Esophagus squamous epithelium (tissue), 5 donors: ENCODE measurements at places on chromosomes 11 and 22.

DNA sequence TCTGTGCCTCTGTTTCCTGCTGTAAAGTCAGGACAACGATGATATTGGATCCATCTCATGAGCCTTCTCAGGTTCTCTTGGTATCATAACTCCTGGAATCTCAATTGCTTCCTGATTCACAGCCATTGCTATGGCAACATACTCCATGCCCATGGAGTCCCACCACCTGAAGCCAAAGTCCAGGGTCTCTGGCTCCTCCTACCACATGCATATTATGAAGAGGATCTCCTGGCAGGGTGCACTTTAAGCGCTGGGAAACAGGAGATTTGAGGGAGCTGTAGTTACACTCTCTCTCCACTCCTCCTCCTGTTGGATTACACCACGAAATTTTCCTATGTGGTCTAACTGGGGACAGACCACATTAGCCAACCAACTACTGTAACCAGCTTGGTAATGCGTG, 130.9 kb upstream of the SEZ6L start:
- H3K27ac ChIP-seq: no peak overlapping the region
- no peaks in the 10 kb centered on the region for H3K27me3 ChIP-seq
- DNase-seq: no peak
- no peak overlapping the region for H3K4me3 ChIP-seq
- no peaks in the 10 kb centered on the region for H3K4me1 ChIP-seq

DNA sequence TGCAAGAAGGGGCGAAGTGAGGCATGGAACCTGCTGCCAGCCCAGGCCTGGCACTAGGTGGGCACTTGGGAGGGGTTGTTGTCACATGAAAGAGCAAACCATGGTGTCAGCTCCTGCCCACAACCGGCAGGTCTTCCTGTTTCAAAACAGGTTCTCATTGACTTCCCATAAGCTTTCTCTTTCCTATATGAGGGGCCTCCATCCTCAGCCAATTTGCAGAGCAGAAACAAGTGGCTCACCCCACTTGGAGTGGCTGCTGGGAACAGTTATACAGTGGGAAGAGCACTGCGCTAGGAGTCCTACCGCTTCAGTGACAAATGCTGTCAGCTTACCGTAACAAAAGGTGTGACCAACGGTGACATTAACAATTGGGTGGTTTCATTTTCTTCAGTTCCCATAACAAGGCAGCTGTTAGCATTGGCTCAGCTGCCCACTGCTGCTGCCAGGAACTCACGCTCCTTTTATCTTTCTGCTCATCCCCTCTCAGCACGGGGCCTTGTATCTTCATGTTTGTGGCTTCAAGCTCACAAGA, 10.2 kb upstream of the SSTR3 start:
- no peak overlapping the region for H3K4me3 ChIP-seq
- no peak overlapping the region for H3K27ac ChIP-seq
- no peaks in the 10 kb centered on the region for H3K27me3 ChIP-seq
- no peak for DNase-seq

DNA sequence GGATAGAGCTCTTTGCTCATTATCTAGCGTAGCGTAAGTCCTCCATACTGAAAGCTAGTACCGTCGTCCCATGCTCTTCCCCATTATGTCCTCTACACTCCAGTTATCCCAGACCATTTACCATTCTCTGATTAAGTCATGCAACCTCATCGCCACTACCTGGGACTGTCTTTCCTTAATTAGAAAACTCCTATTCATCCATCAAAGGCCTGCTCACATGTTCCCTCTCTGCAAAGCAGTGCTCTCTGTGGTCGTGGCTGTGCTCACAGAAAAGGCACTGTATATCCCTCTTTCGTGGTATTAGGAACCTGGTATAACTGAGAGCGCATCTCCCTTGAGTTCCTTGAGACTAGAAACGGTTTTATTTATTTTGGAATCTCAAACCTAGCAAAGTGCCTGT, 253.3 kb downstream of the KIRREL3 start:
- H3K4me1 ChIP-seq: no peaks in the 10 kb centered on the region
- no peak overlapping the region for H3K4me3 ChIP-seq
- H3K27ac ChIP-seq: no peak overlapping the region

- H3K4me3 ChIP-seq: no peak overlapping the region
- no peak for DNase-seq
- H3K27ac ChIP-seq: no peak overlapping the region
- no peaks in the 10 kb centered on the region for H3K27me3 ChIP-seq
- no peaks in the 10 kb centered on the region for H3K36me3 ChIP-seq
Observed at GRCh38 chr11:125950696-125951651, 5.1 kb downstream of the VSIG10L2 start.

- H3K27me3 ChIP-seq: no peaks in the 10 kb centered on the region
- no peaks in the 10 kb centered on the region for H3K4me1 ChIP-seq
Observed at GRCh38 chr22:27558658-27559371, 242.7 kb downstream of the MN1 start.

DNA sequence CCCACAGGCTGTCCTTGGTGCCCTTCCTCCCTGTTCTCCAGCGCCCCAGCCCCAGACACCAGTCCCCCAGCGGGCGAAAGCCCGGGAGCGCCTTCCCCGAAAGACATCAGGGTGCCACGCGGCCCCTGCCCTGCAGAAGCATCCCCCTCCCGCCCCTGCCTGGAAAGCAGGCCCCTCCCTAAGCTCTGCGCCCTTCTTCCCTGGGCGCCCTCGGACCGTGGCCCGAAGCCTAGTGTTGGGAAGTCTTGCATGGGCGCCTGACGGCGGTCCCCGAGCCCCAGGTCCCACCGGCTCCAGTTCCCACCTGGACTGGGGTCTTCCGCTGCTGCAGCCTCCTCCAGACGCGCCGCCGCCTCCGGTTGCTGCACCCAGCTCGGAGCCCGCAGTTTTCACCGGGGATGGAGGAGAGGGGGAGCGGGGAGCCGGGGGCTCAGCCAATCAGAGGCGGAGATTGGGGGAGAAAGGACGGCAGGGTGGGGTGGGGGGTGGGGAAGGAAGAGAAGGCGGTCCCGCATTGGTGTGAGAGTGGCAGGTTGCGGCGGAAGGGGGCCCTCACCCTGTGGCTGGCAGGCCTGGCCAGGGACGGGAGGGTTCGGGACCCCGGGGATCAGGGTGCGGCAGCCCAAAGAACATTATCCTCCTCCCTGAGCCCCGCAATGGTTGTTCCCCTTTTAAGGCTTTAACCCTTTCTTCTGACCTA, at the start of gene THY1:
Gene THY1, minus strand, starts transcription at position 364 of the 700 bp plus-strand sequence. CDS start 2,267 bp downstream, outside the sequence.
- H3K4me3 ChIP-seq: peak within 1 kb of the TSS; percentile 64
- H3K36me3 ChIP-seq: no peaks in the 10 kb centered on the region
- H3K4me1 ChIP-seq: peaks cover 36% of the 10 kb centered on the region
- DNase-seq: no peak
- H3K27ac ChIP-seq: peak within 1 kb of the TSS; percentile 68

DNA sequence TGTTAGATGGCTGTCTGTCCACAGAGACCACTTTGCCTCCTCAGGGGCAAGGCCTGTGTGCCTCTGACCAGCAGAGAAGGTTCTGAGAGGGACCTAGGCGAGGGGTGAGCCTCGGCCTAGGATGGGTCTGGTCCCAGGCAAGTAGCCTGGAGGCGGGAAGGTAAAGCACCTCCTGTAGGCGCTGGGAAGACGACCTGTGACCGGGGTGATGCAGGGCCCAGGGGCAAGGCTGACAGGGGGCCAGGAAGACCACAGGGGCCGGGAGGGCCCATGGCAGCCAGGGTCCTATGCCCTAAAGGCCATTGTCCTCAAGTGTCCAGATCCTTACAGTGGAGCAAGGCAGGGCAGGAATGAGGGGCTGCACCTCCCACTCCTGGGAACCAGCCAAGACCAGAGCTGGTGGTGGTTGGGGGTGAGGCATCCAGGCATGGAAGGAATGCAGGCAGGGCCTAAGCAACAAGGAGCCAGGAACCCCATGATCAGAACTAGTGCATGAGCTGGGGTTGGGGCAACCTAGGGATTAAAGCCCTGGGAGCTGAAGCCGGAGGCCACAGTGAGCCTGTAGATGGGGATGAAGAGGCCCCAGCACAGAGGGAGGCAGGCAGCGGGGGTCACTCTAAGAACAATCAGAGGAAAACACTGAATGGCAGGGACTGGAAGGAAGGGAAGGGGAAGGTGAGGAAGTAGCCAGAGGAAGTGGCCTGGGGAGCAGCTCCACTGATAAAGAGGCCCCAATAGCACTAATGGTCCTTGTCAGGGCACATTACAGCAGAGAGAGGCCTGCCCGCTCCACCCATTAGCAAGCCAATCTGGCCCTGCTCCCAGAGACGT, 32.9 kb upstream of the KLHL35 start:
- DNase-seq: no peak
- H3K4me1 ChIP-seq: no peaks in the 10 kb centered on the region
- no peak overlapping the region for H3K4me3 ChIP-seq

GRCh38 chr11:74142624-74143023, 28.2 kb downstream of the C2CD3 start:
- H3K27me3 ChIP-seq: no peaks in the 10 kb centered on the region
- no peak overlapping the region for H3K4me3 ChIP-seq
- no peak overlapping the region for H3K27ac ChIP-seq
- DNase-seq: no peak
- peaks cover 27% of the 10 kb centered on the region for H3K4me1 ChIP-seq

DNA sequence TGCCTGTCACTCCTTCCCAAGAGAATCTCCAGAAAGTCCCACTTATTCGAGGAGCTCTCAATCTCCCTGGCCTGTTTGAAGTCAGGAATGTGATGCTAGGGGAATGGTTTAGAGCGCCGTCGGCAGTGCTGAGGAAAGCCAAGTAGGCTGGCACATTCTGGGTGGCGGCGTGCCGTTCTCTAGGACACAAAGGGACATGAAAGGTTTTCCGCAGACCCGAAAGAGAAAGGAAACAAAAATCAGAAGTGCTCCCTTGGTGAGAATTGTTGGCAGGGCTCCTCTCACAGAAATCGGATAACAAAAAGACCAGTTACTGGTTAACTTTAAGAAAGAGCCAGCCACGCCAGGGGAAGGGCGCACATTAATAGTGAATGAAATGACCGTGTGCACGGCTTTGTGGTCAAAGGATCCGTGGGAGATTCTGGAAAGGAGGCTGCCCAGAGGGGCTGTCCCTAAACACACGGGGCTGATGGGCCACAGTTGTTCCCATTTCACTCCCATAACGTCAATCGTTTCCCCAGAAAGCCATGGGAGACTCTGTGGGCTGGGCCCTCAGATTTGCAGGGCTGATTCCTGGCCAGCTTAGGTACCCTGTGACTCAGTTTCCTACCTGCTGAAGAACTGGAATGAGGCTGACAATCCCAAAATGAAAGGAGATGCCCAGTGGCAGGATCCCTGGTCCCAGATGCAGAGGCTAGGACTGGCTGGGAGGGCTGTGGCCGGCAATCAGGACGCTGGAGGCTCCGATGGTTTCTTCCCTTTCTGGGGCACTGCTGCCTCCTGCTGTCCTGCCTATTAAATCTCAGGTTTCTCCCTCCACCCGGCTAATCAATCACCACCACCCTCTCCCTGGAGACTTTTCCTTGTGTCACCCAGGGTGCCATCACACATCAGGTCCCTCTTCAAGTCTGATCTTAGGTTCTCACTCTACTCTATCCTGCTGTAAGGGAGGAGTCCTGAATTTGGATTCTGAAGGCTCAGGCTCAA, 82.3 kb downstream of the RCN1 start:
- H3K27me3 ChIP-seq: no peaks in the 10 kb centered on the region
- H3K4me3 ChIP-seq: peak overlapping the region; percentile 20
- peaks cover 11% of the 10 kb centered on the region for H3K4me1 ChIP-seq

GRCh38 chr11:112042161-112042960, 17.2 kb downstream of the DLAT start:
- no peak overlapping the region for H3K4me3 ChIP-seq
- H3K27ac ChIP-seq: no peak overlapping the region
- DNase-seq: no peak
- peaks cover 12% of the 10 kb centered on the region for H3K36me3 ChIP-seq
- H3K4me1 ChIP-seq: no peaks in the 10 kb centered on the region

DNA sequence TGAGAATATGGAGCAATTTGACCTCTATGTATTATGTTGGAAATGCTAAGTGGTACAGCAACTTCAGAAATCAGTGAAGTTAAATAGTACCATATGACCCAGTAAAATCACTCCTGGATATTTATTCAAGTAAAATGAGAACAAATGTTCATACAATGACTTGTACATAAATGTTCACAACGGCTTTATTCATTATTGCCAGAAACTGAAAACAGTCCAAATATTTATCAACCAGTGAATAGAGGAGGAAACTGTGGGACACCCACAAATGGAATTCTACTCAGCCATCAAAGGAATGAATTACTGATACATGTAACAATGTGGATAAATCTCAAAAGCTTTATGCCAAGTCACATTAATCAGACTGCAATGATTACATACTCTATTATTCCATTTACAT, 416.3 kb downstream of the AASDHPPT start:
- DNase-seq: no peak
- H3K4me3 ChIP-seq: no peak overlapping the region
- H3K27me3 ChIP-seq: no peaks in the 10 kb centered on the region
- no peaks in the 10 kb centered on the region for H3K4me1 ChIP-seq
- H3K36me3 ChIP-seq: no peaks in the 10 kb centered on the region

DNA sequence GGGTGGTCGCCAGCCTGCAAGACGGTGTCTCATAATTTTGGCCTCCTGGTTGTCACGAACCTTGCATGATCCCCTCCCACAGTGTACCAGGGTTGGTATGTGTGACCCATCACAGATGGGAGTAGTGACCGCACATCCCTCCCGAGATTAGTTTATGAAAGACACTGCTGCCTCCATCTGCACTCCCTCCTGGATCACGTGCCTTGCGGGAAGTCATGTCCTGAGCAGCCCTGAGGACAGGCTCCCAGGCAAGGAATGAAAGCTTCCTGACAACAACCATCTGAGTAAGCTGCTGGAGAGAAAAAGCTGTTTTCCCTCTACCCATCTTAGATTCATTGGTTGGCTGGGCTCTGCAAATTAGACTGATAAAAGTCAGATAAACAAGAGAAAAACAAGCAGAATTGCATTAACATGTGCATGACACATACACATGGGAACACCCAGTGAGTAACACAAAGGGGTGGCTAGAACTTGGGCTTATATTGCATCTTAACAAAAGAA, 14.4 kb upstream of the PAMR1 start:
- H3K4me3 ChIP-seq: no peak overlapping the region
- no peaks in the 10 kb centered on the region for H3K36me3 ChIP-seq
- peaks cover 21% of the 10 kb centered on the region for H3K4me1 ChIP-seq
- no peak for DNase-seq

DNA sequence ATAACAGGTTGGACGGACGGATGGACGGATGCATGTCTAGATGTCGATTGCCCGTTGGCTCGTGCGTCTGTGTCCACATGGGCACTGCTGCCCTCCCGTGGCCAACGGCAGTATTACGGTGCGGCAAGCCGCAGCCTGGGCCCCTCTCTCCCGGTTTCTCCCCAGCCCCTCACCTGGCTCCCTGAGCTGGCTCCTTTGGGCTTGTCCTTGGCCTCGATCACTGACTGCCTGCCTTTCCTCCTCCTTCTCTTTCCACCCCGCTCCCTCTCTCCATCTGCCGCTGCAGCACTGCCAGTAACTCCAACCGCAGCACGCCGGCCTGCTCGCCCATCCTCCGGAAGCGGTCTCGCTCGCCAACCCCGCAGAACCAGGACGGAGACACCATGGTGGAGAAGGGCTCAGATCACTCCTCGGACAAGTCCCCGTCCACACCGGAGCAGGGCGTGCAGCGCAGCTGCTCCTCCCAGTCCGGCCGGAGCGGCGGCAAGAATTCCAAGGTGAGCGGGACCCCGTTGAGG, 77.3 kb downstream of the SCN3B start:
- H3K36me3 ChIP-seq: no peaks in the 10 kb centered on the region
- no peaks in the 10 kb centered on the region for H3K27me3 ChIP-seq
- no peak overlapping the region for H3K27ac ChIP-seq
- DNase-seq: no peak
- H3K4me1 ChIP-seq: peaks cover 14% of the 10 kb centered on the region
- no peak overlapping the region for H3K4me3 ChIP-seq
